OCI-M1 (cell line): ENCODE measurements at places on chromosomes 4 and X.

DNA sequence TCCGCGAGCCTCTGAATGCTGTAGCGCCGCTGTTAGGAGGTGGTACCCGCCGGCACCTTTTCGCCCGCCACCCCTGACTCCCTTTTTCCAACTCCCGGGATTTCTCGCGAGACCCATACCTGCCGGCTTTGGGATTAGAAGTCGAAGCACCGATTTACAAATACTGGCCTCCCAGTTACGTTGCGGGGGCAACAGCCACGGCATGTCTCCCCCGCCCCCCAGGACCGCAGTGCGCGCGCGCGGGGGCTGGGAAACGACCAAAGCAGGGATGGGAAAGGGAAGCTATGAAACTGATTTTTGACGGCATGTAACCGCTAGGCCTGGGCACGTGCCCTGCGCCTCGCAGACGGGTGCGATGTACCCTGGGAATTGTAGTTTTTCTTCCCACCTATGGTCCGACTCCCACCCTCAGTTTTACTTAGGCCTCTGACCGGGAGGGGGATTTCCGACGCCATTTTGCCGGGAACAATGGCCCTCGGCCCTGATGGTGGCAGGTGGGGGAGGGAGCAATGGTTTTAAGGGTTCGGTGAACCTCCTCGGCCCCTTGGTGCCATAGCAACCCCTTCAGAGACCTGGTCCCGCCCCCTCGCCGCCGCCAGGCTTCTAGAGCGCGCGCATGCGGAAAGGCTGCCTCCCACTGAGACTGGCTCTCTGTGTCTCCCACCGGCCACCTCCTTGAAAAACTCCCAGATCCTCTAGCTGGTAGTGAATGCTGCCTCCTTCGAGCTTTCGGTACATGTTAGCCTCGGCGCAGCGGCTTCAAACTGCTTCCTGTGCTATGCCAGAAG, 772 bp upstream of the WNK3 start:
- DNase-seq, result no peak

DNA sequence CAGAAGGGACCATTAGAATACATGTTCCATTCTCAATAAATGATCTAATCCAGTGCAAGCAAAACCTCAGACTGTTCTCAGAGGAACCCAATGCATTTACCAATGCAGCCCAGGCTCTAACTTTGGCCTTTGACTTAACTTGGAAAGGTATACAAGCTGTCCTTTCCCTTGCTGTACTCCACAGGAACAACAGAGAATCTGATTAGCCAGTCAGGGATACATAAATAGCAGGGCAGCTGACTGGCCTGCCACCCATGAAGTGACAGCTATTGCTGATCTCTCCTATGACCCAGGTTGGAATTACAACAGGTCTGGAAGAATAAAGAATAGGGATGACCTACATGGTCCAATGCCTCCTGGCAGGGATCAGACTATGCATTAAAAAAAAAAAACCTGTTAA, 14.5 kb upstream of the CT45A1 start:
- DNase-seq, result no peak

- no peak for DNase-seq
Measured at GRCh38 chrX:71458866-71459265, 74.0 kb upstream of the OGT start.

- no peak for DNase-seq
Measured at GRCh38 chr4:13599159-13599558, 28.4 kb downstream of the BOD1L1 start.

DNA sequence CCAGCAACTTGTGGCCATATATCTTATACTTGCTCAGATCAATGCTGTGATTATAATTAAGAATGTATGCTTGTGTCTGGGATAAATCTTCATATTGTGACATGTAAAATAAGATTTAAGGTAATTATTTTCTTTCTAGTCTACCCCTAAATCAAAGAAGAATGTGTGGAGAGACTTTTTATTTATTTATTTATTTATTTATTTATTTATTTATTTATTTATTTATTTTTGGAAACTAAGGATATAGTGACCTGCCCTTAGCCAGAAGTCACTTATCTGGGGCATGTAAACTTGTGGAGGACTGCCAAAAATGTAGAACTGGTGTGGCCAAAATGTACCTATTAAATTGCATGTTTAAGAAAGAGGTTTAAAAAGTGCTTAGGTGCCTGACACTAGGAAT, 144.3 kb downstream of the BEND2 start:
- DNase-seq, result no peak

DNA sequence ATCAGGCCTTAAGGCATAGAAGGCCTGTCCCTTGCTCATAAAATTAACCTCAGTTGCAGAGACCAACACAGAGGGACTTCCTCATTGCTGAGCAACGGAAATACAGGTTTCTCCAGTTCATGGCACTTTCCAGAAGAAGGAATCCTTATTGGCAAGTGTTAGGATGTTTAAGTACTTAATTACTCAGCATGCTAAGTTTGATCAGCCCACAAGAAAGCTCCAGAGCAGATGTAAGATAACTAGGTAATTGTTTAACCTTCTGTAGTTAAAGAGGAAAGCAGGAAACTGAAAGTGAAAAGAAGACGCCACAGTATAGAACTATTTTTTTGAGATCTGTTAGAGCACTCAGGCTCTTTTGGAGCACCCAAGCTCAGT, 33.5 kb downstream of the SMS start:
- peak; percentile 26 for DNase-seq

GRCh38 chr4:114026447-114026846, 47.0 kb upstream of the ARSJ start:
- no peak for DNase-seq

- no peak for DNase-seq
Measured at GRCh38 chr4:106767991-106768390, 268.1 kb downstream of the DKK2 start.
